ENCODE measurements at places on chromosomes 6 and 20.

DNA sequence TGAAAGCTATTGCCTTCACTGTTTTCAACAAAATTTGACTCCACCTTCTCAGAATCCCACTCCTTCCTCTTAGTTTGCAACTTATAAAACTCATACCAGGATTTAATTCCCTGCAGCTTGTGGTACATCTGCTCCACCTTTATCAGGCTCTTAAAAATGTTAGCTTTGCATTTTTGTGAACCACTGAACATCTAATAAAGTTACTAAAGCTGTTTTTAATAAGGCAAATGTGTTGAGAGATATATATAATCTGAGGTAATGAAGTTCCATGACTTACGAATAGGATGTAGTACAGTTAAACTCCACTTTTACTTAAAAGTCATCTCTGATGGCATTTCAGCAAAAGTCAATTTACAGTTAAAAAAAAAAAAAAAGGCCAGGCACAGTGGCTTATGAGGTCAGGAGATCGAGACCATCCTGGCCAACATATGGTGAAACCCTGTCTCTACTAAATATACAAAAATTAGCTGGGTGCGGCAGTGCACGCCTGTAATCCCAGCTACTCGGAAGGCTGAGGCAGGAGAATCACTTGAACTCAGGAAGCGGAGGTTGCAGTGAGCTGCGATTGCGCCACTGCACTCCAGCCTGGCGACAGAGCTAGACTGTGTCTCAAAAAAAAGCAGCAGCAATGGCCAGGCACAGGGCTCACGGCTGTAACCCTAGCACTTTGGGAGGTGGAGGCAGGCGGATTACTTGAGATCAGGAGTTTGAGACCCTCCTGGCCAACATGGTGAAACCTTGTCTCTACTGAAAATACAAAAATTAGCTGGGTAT lies 106.2 kb downstream of the KIF13A start:
- DNase-seq: no peak

DNA sequence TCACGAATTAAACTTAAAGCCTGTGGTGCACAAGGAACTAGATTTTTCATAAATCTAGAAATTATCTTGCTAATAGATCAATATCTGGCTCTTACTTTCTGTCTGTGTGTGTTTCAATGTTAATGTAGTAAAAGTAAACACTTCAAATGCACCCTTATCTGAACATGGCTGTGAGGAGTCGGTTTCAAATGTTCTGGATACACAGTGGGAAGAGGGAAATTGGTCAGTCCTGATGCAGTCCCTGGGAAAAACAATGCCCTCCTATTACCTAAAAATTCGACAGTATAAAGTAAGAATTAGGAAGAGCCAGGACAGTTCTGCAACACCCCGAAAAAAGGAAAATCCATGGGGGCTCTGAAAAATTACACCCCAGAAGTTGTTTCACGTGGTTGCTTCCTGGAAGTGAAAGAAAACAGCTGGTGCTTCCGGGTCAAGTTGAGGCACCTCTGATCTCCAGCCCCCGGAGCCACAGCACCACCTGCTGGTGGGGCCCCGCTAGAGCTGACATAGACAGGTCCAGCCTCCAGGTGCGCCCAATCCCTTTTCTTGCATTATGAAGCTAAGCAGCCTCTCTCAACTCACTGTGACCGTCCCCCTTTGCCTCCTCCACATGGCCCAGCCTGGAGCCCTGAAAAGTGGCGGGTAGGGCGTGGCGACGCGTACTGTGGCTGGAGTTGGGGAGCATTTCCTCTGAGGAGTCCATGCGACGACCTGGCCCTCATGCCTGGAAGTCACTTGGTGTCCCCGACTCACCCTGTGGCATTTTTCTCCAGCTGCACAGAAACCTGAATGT lies 8.3 kb downstream of the SEMG2 start:
- no peak for DNase-seq

DNA sequence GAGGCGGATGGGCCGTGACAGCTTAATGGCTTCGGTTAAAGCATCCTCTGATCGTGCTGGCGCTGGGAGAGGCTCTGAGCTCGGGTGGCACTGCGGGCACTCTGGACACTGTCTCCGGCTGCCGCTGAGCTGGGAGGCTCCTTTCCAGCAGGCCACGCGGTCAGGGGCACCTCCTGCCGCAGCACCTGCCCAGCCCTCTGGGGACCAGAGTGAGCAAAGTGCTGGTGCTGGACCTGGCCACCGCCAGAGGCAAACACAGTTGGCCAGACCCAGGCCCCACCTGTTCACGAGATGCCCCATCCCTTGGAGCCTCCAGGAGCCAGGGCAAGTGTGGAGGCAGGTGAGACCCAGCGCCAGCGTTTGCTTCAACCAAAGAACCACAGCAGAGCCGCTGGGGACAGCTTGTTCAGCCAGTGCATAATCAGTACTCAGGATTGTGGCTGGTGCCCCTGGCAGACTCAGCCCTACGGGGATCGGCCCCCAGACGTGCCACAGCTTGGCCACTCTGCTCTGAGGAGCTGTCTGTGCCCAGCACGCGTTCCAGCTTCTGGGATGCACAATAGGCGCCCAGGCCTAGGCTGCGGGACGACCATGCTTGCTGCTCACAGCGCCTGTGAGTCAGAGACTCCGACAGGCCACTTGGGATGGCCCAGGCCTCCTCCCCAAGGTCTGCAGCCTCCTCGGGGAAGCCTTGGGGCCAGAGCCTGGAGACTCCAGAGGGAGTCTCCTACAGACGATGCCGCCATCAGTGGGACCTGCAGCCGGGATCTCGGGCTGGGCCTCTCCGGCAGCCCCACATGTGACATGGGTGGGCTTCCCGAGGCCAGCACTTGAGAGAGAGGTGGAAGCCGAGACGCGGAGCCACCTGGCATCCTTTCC lies 38.2 kb upstream of the SLCO4A1 start:
- DNase-seq: no peak

DNA sequence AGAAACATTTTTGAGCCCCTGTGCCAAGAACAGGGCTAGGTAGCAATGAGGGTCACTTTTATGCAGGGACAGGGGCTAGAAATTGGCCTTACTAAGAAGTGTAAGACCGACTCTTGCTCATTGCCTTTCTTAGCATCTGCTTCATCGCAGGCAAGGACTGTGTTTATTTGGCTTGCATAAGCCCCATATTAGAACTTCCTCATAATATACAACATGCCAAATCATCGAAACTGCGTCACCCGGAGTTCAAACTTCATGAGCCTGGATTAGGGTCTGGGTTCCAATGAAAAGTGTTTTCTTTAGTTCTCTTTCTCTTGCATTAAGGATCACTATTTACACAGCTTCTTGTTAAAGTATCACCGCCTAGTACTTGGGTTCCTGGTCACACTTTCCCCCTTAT lies 977 bp upstream of the SMAP1 start:
- DNase-seq: no peak

GRCh38 chr6:93454533-93454932 lies 35.2 kb upstream of the EPHA7 start:
- no peak for DNase-seq

- DNase-seq: no peak
These were observed 3.2 kb upstream of the TREML1 start for GRCh38 chr6:41157323-41157722.

GRCh38 chr6:28209753-28210535 lies 15.1 kb upstream of the ZSCAN9 start:
- DNase-seq: no peak
